IMR-90 (cell line): ENCODE measurements at places on chromosomes 12 and 14. TPM values are rescaled to one million over a fixed set of nuclear protein-coding genes. Genes with fewer than 3 reads are reported as not detected.

GRCh38 chr12:11717519-11717961, 68.1 kb downstream of the ETV6 start:
- DNase-seq, result peak; percentile 72
- peak overlapping the region; percentile 33; the same call in 1 of the 2 replicates for H3K27ac ChIP-seq
- H3K4me1 ChIP-seq, result peaks cover 24% of the 10 kb centered on the region
- H3K4me3 ChIP-seq, result no peak overlapping the region
- H3K27me3 ChIP-seq, result no peaks in the 10 kb centered on the region

DNA sequence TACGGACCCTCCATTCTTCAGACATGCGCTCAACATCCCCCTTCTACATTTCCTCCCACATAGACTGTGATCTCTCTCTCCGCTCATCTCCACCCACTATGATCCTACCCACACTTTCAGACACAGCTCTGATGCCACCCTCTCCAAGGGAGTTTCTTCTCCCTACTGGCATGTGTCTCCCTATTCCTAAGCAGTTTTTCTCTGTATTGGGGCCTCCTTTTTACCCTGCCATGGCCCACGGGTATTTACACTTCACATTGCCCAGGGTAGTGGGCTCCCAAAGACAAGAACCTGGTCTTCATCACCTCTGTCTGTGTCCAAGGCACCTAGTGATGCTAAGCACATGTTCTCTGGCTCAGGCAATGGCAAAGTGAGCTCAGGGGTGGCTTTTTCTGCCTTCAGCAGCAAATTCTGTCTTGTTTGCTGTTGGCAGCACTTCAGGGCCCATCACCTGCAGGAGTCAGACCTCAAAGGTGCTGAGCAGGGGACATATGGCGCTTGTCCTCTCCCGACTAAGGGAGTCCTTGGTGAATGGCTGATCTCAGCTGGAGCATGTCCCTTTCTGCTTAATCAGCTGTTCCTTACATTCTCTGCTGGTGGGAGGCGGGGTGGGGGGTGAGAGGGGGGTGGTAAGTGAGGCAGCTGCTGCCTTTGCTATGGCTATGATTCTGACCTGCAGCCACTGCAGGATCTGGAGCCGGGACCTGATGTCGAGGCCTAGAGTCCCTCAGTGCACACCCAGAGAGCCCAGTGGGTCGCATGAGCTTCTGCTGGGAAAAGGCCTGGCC, 256.8 kb downstream of the PCNX1 start:
- no peaks in the 10 kb centered on the region for H3K36me3 ChIP-seq
- no peak overlapping the region for H3K27ac ChIP-seq
- DNase-seq, result no peak
- H3K4me3 ChIP-seq, result no peak overlapping the region
- peaks cover 10% of the 10 kb centered on the region for H3K4me1 ChIP-seq

The KRT73 gene
- total RNA-seq, result not detected in 2 replicates

DNA sequence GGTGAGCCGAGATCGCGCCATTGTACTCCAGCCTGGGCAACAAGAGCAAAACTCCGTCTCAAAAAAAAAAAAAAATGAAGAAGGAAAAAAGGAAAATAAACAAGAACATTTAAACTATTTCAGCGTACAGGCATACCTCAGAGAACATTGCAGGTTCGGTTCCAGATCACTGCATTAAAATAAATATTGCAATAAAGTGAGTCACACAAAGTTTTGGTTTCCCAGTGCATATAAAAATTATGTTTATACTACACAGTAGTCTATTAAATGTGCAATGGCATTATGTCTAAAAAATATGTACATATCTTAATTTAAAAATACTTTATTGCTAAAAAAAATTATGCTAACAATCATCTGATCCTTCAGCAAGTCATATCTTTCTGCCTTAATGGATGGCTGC, 53.5 kb upstream of the PLEKHG6 start:
- no peaks in the 10 kb centered on the region for H3K4me1 ChIP-seq
- no peak overlapping the region for H3K27ac ChIP-seq
- no peak for DNase-seq
- no peaks in the 10 kb centered on the region for H3K36me3 ChIP-seq
- no peak overlapping the region for H3K4me3 ChIP-seq
- H3K27me3 ChIP-seq, result peaks cover 2% of the 10 kb centered on the region

DNA sequence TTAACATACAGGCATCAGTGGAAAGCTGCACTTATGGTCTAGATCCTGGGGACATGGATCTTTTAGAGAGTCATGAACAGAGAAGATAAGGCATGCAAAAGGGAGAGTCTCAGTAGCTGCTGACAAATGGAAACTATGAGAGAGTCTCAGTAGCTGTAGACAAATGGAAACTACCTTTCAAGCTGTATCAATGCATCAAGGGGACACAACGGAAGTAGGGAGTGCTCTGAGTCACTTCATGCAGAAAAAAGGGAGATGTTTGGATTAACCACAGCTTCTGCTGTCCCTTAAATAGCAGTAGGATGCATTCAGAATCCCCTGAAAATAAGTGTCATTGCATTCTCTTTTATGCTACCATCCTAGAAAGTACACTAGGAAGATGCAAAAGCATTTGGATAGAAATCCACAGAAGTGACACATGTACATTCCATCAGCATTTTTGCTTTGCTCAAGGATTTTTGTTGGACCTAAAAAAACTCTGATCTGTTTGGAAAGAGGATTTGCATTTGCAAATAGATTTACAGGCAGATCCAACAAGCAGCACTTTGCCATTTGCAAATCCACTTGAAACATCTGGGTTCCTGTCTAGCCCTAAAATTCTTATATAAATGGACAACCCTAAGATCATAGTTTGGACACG, 227.5 kb upstream of the LMO3 start:
- H3K36me3 ChIP-seq, result no peaks in the 10 kb centered on the region
- H3K27me3 ChIP-seq, result no peaks in the 10 kb centered on the region
- no peak overlapping the region for H3K4me3 ChIP-seq
- no peak for DNase-seq
- H3K4me1 ChIP-seq, result no peaks in the 10 kb centered on the region

DNA sequence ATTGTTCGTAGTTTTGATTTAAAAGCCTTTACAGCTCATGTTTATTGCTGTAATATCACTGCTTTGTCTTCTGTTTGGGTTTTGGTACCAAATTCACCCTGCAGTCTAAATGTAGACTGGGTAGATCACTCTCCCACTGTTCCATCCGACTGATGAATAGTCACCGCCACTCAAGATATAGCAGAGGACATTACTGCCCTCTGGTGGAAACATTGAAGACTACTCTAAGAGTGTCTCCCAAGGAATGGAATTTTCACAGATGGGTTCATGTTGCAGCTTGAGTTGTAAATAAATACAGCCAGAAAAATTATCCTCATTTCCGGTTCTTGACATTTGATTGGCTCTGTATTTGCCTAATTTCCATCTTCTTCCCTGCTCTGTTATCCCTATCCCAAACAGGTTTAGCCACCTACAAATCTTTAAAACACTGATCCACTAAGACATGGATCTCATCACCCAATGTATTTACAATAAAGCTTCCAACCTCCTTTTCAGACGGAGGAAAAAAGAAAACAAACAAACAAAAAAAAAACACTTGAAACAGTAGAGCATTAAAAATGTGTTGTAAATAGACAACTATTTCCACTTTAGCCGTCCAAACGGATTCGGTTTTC, 198.3 kb upstream of the CPNE8 start:
- H3K27me3 ChIP-seq, result no peaks in the 10 kb centered on the region
- H3K4me1 ChIP-seq, result no peaks in the 10 kb centered on the region
- no peak overlapping the region for H3K27ac ChIP-seq

The MYH7 gene
- total RNA-seq, result not detected in 2 replicates

GRCh38 chr14:88998027-88998426, 173.6 kb downstream of the TTC8 start:
- no peaks in the 10 kb centered on the region for H3K36me3 ChIP-seq
- H3K4me1 ChIP-seq, result peaks cover 24% of the 10 kb centered on the region
- no peak overlapping the region for H3K27ac ChIP-seq
- no peaks in the 10 kb centered on the region for H3K27me3 ChIP-seq
- no peak overlapping the region for H3K4me3 ChIP-seq

The NEUROD4 gene
- total RNA-seq, result not detected in 2 replicates

- DNase-seq, result no peak
- peaks cover 7% of the 10 kb centered on the region for H3K27me3 ChIP-seq
- no peaks in the 10 kb centered on the region for H3K36me3 ChIP-seq
- no peak overlapping the region for H3K27ac ChIP-seq
These were observed 6.3 kb upstream of the RIC8B start for GRCh38 chr12:106767954-106768822.

DNA sequence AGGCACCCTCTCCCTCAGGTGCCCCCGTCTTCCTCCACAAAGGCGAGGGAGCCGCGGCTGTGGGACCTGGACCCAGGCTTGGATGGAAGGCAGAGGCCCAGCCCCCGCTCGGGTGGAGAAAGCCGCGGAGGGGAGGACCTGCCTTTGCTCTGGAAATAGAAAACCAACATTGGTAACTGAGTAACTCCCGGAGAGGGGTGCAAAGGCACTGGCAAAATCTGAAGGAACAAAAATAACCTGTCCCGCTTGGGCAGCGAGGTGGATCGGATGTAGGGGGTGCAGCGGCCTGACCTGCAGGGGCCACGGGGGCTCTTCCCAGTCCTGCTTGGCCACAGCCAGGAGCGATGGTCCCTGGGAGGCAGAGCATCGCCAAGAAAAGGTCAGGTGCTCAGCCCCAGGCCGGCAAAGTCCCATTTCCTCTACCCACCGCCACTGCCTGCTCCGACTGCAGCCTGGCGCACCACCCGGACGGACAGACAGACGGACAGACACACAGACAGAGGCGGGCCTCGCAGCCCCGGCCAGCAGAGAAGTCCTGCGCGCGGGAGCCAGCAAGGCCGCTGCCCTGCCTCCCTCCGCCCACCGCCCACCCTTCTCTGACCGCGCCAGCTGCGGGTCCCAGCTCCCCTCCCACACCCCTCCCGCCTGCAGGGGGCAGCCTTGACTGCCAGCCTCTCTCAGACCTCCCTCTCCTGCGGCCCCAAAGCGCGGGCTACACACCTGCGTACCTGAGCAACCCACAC, 21.4 kb upstream of the TMEM106C start:
- DNase-seq, result no peak

DNA sequence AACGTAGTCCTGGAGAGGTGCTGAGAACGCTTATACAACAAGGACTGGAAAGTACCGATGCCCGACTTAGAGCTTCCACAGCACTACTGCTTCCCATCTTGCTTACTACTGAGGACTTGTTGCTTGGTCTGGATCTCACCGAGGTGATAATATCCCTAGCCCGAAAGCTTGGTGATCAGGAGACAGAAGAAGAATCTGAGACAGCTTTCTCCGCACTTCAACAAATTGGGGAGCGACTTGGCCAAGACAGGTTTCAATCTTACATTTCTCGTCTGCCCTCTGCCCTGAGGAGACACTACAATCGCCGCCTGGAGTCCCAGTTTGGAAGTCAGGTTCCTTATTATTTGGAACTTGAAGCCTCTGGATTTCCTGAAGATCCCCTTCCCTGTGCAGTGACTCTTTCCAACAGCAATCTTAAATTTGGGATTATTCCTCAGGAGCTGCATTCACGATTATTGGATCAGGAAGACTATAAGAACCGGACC, 1.1 kb downstream of the TOGARAM1 start:
- H3K27me3 ChIP-seq, result no peaks in the 10 kb centered on the region
- peak overlapping the region; percentile 56 for H3K4me3 ChIP-seq
- peak overlapping the region; percentile 38 for H3K27ac ChIP-seq
- no peak for DNase-seq
- no peaks in the 10 kb centered on the region for H3K36me3 ChIP-seq

GRCh38 chr12:76790564-76791552, 26.9 kb downstream of the ZDHHC17 start:
- no peak overlapping the region for H3K4me3 ChIP-seq
- no peak overlapping the region for H3K27ac ChIP-seq
- H3K27me3 ChIP-seq, result no peaks in the 10 kb centered on the region
- no peaks in the 10 kb centered on the region for H3K36me3 ChIP-seq

The SLC2A13 gene
- 3.9 and 5.8 TPM in 2 replicates for total RNA-seq

DNA sequence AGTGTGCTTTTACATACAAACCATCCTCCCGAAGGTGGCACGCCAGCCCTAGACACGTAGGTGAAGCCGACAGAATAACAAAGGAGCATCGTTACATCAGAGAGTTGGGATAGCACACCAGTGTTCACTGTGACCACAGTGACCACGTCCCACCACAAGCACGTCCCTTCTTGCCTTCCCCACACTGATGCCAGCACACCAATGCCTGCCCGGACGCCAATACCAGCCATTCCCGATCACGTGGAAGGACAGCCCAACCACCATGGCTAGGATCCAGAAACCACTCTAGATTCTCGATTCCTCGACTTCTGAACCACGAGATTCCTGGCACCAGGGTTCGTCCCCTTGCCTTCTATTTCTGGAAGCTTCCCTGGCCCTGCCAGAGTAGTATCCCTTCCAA, 48.0 kb upstream of the GPR68 start:
- H3K36me3 ChIP-seq, result no peaks in the 10 kb centered on the region
- H3K4me1 ChIP-seq, result no peaks in the 10 kb centered on the region

The SRGAP1 gene
- total RNA-seq, result 10.0 and 14.4 TPM in 2 replicates

- H3K27ac ChIP-seq, result no peak overlapping the region
- no peak overlapping the region for H3K4me3 ChIP-seq
- DNase-seq, result no peak
- peaks cover 7% of the 10 kb centered on the region for H3K4me1 ChIP-seq
- H3K36me3 ChIP-seq, result peaks cover 3% of the 10 kb centered on the region
These were observed 25.0 kb downstream of the BICD1 start for GRCh38 chr12:32131666-32132065.

DNA sequence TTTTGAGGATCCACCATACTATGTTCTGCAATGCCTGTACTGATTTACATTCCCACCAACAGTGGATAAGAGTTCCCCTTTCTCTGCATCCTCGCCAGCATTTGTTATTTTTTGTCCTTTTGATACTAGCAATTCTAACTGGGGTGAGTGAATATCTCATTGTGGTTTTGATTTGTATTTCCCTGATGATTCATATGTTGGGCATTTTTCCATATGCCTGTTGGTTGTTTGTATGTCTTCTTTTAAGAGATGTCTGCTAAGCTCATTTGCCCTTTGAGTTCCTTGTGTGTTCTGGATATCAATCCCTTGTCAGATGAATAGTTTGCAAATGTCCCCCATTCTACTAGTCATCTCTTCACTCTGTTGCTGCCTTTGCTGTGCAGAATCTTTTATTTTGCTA, 49.0 kb upstream of the MSRB3 start:
- H3K27me3 ChIP-seq, result no peaks in the 10 kb centered on the region
- H3K4me1 ChIP-seq, result no peaks in the 10 kb centered on the region
- no peak overlapping the region for H3K4me3 ChIP-seq
- no peak overlapping the region for H3K27ac ChIP-seq
- H3K36me3 ChIP-seq, result no peaks in the 10 kb centered on the region

The GXYLT1 gene
- total RNA-seq, result 8.6 and 18.1 TPM in 2 replicates

DNA sequence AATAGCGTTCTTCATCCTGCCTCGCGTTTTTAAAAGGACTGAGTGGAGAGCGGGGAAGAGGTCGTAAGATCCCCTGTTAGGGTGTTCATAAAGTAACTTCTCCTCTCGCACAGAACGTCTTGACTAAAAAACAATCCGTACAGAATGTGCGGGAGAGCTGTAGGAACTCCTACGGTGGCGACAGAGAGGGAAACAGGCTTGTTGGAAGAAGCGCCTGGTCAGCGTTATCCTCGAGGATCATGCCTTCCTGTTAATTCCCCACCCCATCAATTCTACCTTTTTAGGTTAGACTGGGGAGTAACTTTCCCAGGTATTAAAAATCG, 399 bp upstream of the WASHC4 start:
- peaks cover 3% of the 10 kb centered on the region; the same call in 1 of the 2 replicates for H3K4me1 ChIP-seq
- H3K4me3 ChIP-seq, result peak overlapping the region; percentile 78
- DNase-seq, result peak; percentile 62
- H3K36me3 ChIP-seq, result peaks cover 2% of the 10 kb centered on the region
- H3K27ac ChIP-seq, result peak overlapping the region; percentile 77
- H3K27me3 ChIP-seq, result no peaks in the 10 kb centered on the region

The VCPKMT gene
- 2.5 and 4.7 TPM in 2 replicates for total RNA-seq

The TWF1 gene
- total RNA-seq, result 141 and 248 TPM in 2 replicates

The KIF26A gene
- total RNA-seq, result not detected in 2 replicates

The GPR135 gene
- 1.3 and 1.7 TPM in 2 replicates for total RNA-seq

The BCL2L14 gene
- not detected in 2 replicates for total RNA-seq

GRCh38 chr12:132152953-132153352, 8.7 kb downstream of the NOC4L start:
- H3K27me3 ChIP-seq, result no peaks in the 10 kb centered on the region
- no peak for DNase-seq
- H3K4me1 ChIP-seq, result no peaks in the 10 kb centered on the region
- no peak overlapping the region for H3K4me3 ChIP-seq
